ENCODE measurements at places on chromosomes 1 and 21. TPM values are rescaled to one million over a fixed set of nuclear protein-coding genes. Genes with fewer than 3 reads are reported as not detected.

DNA sequence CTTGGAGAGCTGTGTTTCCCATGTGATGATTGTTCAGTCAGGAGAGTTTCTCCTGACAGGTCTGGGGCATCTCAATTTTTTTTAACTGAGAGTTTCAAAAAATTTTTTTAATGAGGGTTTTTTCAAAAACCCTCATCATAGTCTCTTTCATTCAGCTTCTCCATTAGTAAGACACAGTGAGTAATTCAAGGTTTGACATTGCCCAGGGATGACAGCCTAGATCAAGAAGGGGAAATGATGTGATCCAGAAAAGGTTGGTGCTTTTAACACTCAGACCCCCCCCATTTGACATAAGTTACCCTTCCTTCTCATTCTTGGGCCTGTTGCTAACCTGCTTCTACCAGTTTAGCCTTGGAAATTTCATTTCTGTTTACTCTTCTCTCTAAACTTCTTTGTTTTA is 189.4 kb upstream of the HOOK1 start:
- DNase-seq = no peak

CAPN8 gene
- 0.44 TPM for total RNA-seq

DNA sequence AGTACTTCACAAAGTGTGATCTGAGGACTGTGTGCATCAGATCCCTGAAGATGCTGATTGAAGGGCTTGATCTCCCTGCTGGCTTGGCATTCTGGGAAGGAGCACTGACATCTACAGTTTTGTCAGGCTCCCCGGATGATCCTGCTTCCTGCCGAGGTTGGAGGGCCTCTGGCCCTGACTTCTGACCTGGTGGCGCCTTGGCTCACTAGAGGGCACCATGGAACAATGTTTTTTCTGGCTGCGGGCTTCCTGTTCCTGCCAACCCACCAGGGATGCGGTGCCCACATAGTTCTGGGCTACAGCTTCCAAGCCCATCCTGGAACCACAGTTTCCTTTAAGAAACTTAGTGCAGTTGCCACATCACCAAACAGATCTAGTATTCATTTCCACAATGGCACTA is 38.8 kb upstream of the RASAL2 start:
- peak; percentile 89 for DNase-seq

GRCh38 chr1:225508538-225509375 is 80.9 kb upstream of the LBR start:
- no peak for DNase-seq

- peak; percentile 62 for DNase-seq
These were observed 2.6 kb downstream of the TAGLN2 start for GRCh38 chr1:159922511-159923202.
